ENCODE measurements at places on chromosomes 2 and 18. TPM values are rescaled to one million over a fixed set of nuclear protein-coding genes. Genes with fewer than 3 reads are reported as not detected.

CCDC138 gene
- 7.7 TPM for total RNA-seq

CHRNA1 gene
- total RNA-seq = not detected

LRPPRC gene
- 75.5 TPM for total RNA-seq

MLPH gene
- total RNA-seq = 24.7 TPM

ABCG8 gene
- not detected for total RNA-seq

VIL1 gene
- total RNA-seq = not detected

ATP8B1 gene
- not detected for total RNA-seq

CFC1 gene
- not detected for total RNA-seq

POTEF gene
- total RNA-seq = 15.5 TPM

GREB1L gene
- 2.2 TPM for total RNA-seq

UPP2 gene
- not detected for total RNA-seq

Data from A375 (cell line).